ENCODE measurements at places on chromosomes 2 and 18. TPM values are rescaled to one million over a fixed set of nuclear protein-coding genes. Genes with fewer than 3 reads are reported as not detected.

DNA sequence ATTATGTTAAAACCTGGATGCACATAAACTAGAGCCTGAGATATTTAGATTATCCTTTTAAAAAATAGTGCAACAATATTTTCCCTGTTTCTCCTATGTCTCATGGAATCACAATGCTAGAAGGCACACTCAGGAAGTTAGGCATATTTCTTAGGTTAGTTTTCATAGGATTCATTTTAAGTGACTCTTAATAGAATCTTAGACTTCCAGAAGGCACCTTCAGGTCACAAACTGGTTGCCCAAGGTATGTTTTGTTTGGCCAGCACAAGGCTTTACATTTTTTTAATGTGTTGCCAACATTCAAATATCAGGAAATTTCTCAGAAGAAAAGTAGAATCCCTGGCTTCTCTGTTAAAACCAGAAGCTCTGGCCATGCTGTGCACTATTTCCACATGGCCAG, 129.3 kb downstream of the LNPK start:
- DNase-seq: no peak

The DNER gene
- total RNA-seq: not detected

DNA sequence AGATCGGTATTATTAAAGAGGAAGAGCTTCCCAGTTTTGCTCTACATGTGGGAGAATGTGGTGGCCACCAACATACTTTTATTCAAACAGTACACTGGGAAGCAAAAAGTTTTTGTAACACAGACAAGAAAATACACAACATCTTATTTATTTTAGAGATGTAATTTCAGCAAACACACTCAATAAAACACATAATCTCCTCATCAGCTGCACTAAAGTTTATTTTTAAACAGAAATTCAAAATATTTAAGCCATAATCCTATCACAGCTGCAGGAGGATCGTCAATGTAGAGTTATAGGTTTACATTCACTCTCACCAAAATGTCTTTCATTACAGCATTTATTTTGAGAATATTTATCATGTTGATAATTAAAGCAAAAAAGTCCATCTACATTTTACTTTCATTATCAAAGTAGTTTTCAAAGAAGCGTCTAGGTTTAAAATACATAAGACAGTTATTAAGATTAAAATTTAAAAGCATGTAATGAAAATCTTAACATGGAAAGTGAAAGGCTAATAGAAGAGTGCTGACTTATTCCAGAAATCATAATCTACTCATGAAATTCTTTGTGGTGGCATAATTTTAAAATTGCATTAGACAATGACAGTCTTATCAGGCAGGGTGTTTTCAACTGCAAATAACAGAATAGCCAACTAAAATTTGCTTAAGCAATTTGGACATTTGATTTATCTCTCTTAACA, 61.0 kb downstream of the ANKRD44 start:
- DNase-seq: no peak

GRCh38 chr2:55951533-55951932, 28.0 kb upstream of the EFEMP1 start:
- no peak for DNase-seq

DNA sequence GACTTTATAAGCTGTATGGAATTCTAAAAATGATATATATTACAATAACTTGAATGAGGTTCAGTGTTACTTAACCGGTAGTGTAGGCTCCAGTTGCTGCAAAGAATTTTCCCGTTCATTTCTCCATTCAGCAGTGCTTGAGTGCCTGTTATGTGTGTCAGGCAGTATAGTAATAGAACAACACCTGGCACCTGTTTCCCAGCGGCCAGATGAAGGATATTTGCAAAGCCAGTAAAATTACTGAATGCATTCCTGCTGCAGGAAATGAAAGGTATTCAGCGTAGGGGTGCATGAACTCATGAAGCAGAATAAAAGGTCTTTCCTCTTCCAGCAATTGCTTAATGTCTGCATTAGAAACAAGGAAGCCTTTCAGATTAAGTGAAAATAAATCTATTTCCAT, 18.8 kb downstream of the YPEL5 start:
- DNase-seq: no peak

The MRO gene
- not detected for total RNA-seq

- DNase-seq: no peak
These were observed at the start of gene MYO7B for GRCh38 chr2:127535422-127535901. TSS of gene MYO7B (plus strand) at chr2:127535683. CDS start at chr2:127559723, 24,040 bp downstream.

DNA sequence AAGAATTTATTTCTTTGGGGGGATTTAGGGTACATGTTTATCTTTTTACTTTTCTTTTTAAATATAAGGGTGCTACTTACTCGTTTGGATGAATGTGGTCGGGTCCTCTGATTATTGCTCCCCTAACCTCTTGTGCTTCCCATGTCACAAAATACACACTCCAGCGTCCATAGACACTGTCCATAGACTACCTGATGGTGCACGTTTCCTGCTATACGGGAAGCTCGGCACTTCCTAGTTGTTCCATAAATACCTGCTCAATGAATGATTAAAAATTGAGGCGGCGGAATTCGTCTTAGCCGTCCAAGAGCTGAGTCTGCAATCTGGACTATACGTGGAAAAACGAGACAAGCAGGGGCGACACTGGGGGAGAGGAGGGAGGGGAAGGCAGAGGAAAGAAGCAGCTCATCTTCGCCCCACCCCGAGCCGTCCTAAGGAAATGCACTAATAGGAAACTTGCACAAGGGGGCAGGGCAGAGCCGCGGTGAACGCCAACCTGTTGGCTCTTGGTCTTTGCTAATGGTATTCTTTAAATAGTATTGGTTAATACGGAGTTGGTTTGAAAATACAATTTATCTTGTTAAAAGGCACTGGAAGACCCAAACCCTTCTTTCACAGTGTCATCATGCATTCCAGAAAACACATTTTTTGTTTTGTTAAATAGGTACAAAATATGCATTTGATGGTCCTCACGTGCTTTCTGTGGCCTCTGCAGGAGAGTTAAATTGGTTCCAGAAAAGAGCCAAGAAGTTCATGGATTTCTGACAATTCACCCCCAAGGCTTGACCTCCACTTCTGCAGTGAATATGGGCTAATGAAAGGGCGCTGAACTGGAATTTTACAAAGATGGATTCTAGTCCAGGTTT, 73.0 kb upstream of the KCTD1 start:
- DNase-seq: peak; percentile 15

DNA sequence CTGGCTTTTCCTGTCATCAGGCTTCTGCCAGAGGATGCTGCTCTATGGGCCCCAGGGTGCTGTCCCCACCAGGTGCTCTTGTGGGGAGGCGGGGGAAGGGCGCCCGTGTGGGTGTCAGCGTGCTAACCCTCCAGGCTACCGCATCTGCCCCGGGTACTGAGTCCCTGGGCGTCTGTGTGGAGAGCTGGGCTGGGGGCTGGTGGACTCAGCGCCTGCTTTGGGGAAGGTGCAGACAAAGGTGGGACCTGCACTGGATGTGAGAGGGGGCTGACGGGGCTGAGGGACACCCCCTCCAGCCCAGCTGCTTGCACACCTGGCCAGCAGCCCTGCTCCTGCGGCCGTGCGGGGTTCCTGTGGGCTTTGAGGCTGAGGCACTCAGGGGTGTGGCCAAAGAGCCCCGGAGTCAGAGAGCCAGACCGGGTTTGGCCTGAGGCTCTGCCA, 120.7 kb upstream of the PXDN start:
- no peak for DNase-seq

GRCh38 chr2:74199871-74200305, 1.5 kb downstream of the MTHFD2 start:
- peak; percentile 30 for DNase-seq

Data from endothelial cell of umbilical vein (primary cell).